ENCODE measurements at places on chromosomes 7 and 10. TPM values are rescaled to one million over a fixed set of nuclear protein-coding genes. Genes with fewer than 3 reads are reported as not detected.

Gene WEE2
- total RNA-seq = not detected

Gene TMEM196
- not detected for total RNA-seq

GRCh38 chr10:100498059-100498458 lies 21.6 kb downstream of the SEC31B start:
- no peak for DNase-seq

DNA sequence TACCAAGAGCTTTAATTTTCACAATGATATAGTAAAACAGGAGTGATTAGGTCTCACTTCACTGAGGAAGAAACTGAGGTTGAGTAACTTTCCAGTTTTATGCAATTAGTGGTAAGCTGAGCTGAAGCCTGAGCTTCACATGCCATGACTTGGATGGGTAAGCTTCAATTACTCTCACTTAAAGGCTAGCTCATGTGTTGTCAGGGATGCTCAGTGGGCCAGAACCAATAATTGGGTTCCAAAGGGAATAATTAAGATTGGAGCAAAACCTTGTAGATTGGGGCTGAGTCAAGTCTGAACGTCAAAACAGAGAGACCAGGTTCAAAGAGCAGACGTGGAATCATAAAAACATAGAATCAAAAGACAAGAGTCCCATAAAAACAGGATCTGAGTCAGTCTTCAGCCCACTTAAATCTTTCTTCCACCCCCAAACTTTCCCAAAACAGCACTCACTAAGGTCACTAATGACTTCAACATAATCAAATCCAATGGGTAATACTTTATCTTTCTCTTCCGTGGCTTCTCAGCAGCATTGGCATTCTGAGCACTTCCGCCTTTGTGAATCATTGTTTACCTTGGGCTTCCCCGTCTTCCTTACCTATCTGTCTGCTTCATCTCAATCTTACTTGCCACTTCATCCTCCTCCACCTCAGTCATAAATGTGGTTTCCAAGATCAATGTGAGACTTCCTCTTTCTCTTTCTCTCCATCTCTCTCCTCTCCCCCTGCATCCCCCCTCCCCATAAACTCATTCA lies 23.0 kb upstream of the EGFR start:
- DNase-seq = no peak

GRCh38 chr10:131848741-131849590 lies 51.8 kb upstream of the PPP2R2D start:
- no peak for DNase-seq

DNA sequence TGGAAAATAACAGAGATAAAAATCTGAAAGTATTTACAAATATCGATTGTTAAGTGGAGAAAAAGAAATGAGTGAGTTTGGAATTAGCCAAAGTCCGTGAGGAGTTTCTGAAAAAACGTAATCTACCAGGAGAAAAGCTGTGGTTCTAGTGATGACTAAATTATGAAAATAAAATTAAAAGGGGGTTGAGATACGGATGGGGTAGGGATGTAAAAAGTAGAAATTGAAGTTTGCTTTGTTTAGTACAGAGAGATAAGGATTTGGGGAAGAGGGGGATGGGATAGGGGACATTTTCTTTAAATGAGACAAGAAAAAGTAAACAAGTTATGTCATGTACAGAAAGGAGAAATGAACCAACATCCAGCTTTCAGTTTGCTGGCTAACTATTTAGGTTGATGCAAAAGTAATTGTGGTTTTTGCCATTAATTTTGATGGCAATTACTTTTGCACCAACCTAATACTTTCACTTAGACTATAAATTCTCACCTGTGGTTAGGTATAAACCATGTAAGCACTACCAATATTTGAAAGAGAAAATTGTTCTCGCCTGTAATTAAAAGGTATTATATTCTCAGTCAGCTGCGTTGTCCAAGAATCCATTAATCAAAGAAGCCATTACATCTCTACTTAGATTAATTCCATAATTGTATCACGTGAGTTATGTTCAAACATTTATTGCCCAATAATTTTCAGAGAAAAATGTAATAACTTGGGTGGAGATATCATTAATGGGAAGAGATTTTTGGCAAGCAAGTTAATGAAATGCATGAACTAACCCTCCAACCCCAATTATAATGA lies 143.0 kb upstream of the NRP1 start:
- DNase-seq = no peak

DNA sequence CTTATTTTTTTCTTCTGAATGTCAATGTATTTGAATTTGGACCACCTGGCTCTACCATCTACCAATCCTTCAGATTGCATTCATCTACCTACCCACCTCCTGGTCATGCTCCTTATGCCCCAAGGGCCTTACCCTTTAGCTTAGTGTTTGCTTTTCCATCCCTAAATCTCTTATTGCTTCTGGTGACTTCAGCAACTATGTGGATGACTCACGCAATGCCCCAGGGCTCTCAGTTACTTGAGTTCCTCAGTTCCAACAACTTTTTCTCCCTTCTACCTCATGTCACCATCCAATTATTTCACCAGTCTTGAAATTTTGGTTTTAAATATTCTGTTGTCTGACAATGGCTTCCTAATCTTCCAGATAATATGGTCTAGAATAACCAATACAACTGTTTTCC lies 118.9 kb downstream of the CFAP58 start:
- no peak for DNase-seq
